ENCODE measurements at places on chromosomes 1 and 21. TPM values are rescaled to one million over a fixed set of nuclear protein-coding genes. Genes with fewer than 3 reads are reported as not detected.

The LCE2C gene
- not detected for total RNA-seq

The DIRAS3 gene
- total RNA-seq = 1.9 TPM

The LPAR3 gene
- not detected for total RNA-seq

The CD5L gene
- total RNA-seq = not detected

The CD1D gene
- total RNA-seq = 0.94 TPM

The JTB gene
- total RNA-seq = 56.7 TPM

The CD160 gene
- total RNA-seq = not detected

The TPR gene
- total RNA-seq = 99.2 TPM

The GJA8 gene
- not detected for total RNA-seq

The COA6 gene
- total RNA-seq = 10.3 TPM

The SLC1A7 gene
- total RNA-seq = not detected

The PDZK1 gene
- total RNA-seq = 0.31 TPM

The CFAP45 gene
- 0.63 TPM for total RNA-seq

The WDR64 gene
- not detected for total RNA-seq

The ALPL gene
- total RNA-seq = 2.5 TPM

The GFI1 gene
- not detected for total RNA-seq

The ZBTB7B gene
- 0.94 TPM for total RNA-seq

The OR10J1 gene
- total RNA-seq = not detected

The NEXN gene
- total RNA-seq = 0.94 TPM

The AIM2 gene
- 19.7 TPM for total RNA-seq

The KRTAP19-3 gene
- not detected for total RNA-seq

The UBE2U gene
- not detected for total RNA-seq

The ST6GALNAC3 gene
- 16.3 TPM for total RNA-seq

The CD34 gene
- 2.5 TPM for total RNA-seq

The DIO1 gene
- not detected for total RNA-seq

The LYPD8 gene
- not detected for total RNA-seq

The RPS6KC1 gene
- total RNA-seq = 98.9 TPM
